Glomerular endothelial cell (primary cell): ENCODE measurements at places on chromosomes 4 and X. TPM values are rescaled to one million over a fixed set of nuclear protein-coding genes. Genes with fewer than 3 reads are reported as not detected.
A peak's percentile ranks its signal among the peaks of the same experiment; 100 is the strongest.

DNA sequence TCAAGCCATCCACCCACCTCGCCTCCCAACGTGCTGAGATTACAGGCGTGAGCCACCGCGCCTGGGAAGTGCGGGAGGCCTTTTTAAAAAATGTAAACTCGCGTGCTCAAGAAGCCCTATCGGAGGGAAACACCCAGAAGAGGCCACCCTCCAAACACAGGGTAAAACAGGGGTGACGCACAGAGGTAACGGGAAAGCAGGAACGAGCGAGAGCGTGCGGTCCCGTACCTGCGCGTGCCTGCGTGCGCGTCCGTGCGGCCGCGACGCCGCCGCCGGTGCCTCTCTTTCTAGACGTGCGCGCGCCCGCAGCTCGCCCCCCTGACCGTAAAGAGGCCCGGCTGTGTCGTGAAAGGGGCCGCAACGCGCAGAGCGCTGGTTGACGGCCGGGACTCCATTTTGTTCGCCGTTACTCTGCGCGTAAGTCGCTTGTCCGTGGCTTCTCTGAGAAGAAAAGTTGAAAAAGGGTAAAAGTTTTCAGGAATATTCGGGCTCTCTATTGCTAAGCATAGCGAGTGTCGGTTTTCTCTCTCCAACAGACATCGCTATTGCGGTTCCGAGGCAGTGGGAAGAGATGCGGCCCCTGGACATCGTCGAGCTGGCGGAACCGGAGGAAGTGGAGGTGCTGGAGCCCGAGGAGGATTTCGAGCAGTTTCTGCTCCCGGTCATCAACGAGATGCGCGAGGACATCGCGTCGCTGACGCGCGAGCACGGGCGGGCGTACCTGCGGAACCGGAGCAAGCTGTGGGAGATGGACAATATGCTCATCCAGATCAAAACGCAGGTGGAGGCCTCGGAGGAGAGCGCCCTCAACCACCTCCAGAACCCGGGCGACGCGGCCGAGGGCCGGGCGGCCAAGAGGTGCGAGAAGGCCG, at the start of gene MRFAP1:
MRFAP1 (plus strand) TSS at position 394 of the 872 bp plus-strand sequence; CDS start at position 572, 178 bp downstream.
- DNase-seq: peak; percentile 73

- DNase-seq: no peak
These were observed 33.2 kb upstream of the MID1IP1 start for GRCh38 chrX:38768079-38768478.

- no peak for DNase-seq
These were observed 138.9 kb upstream of the SMIM31 start for GRCh38 chr4:164614999-164615398.

GRCh38 chrX:134794692-134795091, 136.4 kb upstream of the PLAC1 start:
- DNase-seq: no peak

The DCLK2 gene
- total RNA-seq: 4.4 and 10.0 TPM in 2 replicates

The RPL39 gene
- 3,643 and 8,776 TPM in 2 replicates for total RNA-seq
